ENCODE measurements at places on chromosomes 3 and 15.

DNA sequence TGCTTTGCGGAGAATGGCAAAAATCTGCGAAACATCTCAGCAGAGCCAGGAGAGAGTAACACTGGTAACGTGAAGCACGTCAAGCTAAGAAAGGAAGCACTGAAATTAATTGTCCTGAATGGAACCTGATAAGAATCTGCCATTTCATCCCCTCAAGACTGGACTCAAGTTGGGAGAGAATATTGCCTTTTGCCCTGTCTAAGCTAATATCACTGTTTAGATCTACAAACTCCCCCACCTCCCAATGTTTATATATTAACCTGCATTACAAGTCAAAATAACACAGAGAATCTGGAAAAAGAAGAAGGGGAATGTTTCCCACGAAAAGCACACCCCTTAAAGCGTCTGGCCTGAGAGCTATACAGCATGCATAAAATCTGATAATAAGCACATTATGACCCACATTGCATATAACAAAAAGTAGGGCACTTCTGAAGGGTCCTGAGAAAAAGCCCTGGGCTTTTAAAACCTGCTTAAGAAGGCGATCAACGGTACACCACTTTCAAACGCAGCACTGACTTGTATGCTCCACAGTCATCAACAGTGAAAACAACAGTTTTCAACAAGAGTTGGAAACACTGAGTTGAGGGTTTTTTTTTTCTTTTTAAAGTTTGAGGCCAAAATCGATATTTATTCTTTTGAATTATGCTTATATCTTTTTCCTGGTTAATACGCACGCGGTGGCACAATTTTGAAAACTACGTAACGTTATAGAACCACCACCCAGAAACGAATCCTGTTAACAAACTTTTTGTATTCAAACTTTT, 1.4 kb upstream of the KAT2B start:
- DNase-seq: no peak

DNA sequence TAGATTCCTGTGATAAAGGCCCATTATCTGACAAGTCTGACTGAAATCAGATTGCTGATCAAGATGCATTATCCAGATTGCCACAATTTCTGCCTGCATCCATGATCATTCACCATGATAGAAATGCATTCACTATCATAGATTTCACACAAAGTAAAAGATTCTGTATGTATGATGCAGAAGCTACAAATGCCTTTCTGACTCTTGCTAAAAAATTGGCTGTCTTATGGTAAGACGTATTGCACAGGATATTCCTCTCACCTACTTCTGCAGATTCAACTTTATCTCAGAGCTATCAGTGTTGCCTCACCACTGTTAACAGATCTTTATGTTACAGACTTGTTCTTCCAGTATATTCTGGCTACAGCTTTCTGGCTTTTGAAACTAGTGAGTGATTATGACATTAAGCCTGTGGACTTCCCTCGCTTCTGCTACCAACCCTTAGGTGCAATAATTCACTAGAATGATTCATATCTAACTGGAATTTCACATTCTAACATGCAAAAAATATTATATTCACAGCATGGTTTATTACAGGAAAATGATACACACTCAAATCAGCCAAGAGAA, 955.3 kb downstream of the EPHA3 start:
- no peak for DNase-seq

- no peak for DNase-seq
These were observed 18.5 kb downstream of the IGF1R start for GRCh38 chr15:98666841-98667240.

- DNase-seq: no peak
These were observed 307.8 kb upstream of the PROK2 start for GRCh38 chr3:72092778-72093177.

DNA sequence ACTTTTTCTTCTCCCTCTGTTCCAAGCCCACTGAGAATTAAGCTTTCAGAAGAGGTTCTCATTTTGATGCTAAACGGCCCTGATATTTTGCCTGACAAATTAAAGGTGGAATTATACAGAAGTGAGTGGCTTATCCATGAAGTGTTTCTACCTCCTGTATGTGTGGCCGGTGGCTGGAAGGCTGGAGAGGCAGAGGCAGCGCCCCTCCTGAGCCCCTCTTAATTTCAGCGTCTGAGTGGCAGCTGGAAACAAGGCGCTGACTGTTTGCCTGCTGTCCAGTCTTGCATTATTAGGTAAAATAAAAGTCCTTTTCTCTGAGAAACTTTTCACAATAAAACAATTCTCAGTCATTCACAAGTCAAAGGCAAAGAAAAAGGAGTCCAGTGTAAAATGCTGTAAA, 685.7 kb downstream of the MCTP2 start:
- DNase-seq: no peak

DNA sequence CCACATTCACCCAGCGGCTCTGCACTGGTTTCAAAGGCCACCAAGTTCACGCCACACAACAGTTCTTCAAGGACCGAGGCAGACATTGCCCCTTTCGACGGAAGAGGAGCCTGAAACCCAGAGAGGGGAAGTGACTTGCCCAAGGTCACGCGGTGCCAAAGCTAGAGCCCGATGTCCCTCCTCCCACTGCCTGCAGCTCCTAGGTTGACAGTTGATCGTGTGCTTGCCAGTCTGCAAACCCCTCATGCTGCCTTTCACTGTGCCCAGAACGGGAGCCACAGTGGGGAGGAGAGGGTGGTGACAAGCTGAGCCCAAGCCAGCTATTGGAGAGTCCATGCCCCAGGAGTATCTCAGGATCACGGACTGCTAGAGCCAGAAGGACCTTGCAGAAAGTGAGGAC, 230.9 kb downstream of the XXYLT1 start:
- DNase-seq: no peak

DNA sequence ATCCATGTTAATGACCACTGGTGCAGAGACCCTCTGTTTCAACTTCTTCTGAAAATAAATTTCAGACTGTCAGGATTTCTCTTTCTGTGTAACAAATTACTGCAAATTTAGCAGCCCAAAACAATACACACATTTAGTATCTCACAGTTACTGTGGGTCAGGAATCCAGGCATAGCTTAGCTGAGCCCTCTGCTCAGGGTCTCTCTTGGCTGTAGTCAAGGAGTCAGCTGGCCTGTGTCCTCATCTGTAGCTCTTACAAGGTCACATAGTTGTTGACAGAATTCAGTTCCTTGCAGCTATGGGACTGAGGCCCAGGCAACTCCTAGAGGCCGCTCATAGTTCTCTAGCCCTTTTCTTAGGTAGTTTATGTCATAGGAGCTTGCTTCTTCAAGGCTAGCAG, 51.9 kb downstream of the NKIRAS1 start:
- DNase-seq: no peak

DNA sequence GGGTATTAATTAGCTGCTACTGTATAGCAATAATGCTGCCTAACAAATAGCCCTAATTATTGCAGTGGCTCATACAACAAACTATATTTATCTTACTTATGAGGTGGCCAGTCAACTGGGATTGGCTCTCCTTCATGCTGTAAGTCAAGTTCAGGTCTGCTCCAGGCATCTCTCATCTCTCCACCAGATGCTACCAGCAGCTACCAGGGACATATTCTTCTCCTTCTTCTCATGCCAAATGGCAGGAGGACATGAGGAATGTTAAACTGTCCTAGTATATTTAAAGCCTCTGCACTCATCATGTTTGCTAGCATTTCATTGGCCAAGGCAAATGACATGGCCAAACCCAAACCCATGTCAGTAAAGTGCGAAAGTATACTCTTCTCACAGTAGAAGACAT, 17.3 kb downstream of the SV2B start:
- DNase-seq: no peak

- no peak for DNase-seq
These were observed 136.4 kb downstream of the MAGI1 start for GRCh38 chr3:65902304-65902793.

DNA sequence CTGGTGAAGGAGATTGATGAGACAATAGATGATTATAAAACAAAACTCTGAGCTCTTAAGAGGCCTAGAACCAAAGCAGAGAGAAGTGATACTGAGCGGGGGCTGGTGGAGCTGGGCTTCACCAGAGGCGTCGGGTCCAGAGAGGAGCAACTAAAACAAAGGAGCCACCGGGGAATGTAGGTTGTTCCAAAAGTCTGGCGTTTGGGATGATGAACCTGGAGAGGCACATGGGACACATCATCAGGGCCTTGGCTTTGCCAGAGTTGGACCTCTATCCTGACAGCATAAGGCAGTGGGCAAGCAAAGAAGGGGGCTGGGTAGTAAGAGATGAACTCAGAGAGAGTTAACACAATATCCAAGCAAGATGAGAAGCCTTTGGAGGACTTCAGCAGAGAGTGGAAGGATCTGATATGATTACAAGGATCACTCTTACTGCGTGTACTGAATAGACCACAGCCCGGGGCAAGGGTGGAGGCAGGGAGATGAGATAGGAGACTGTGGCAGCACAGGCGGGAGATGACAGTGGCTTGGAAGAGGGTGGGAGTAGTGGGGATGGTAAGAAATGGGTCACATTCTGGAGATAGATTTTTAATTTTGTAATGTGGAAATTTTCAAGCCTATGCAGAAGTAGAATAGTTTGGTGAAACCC, 36.0 kb upstream of the RASA2 start:
- no peak for DNase-seq

GRCh38 chr3:194584320-194584776, 48.9 kb downstream of the TMEM44 start:
- DNase-seq: no peak

- DNase-seq: no peak
These were observed 223.7 kb upstream of the NANOGP8 start for GRCh38 chr15:35308802-35309201.

DNA sequence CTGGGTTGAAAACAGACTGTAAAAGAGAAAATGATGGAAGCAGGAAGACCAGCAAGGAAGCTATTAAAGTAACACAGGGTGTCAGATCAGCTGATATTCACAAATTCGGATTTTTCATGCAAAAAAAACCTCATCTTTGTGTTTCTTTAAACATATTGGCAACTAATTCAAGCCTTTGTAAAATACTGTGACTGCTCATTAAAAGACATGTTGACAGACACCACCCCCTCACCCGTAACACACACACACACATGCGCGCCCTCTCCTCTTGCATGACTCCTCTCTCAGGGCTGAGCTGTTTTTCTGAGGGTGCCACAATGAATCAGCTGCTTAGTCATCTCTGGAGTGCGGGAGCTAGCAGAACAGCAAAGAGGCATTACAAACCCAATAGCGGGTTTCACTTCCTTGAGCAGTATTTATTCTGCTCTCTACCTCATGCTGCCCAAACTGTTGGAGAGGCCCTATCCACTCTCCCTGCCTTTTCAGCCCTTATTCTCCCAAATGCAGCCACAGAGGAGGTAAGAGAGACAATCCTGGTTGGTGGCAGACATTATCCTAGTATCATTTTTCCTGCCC, 35.8 kb upstream of the CCDC80 start:
- peak; percentile 81 for DNase-seq

DNA sequence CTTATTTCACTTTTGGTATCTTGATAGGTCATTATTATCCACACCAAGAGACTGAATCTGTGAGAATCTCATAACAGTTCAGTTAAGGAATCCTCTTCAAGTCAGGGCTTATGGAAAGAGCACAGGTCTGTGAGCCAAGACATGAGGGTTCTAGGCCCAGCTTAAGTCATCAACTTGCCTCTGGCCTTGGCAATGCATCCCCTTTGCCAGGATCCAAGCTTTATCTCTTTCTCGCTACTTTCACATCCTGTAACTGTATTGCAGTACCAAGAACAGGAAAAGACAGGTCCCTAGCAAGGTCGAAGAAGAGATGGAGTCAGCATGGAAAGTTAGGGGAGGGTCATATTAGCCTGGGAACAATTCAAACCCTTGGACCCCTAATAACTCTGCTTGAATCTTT, 13.5 kb upstream of the APOD start:
- no peak for DNase-seq

- DNase-seq: no peak
These were observed 93.0 kb upstream of the TSPAN3 start for GRCh38 chr15:77163781-77164384.

GRCh38 chr3:162052636-162053035, 556.0 kb downstream of the OTOL1 start:
- DNase-seq: no peak

DNA sequence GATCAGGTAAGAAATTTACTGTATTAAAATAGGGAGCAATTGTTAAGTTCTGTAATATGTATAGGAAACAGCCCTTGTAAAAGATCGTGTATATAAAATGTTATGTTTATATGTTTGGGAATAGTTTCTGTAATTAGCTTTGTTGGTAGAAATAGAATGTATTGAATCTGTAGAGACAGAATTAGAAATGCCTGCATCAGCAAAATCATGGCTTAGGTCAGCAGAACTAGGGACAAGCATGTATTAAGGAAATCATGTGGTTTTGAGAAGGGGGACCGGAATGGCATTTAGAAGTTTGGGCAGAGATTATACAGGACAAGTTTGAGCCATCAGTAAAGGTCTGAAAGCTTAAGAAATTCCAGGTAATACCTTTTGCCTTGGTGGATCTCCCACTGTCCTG, 177.9 kb downstream of the ERC2 start:
- DNase-seq: no peak

GRCh38 chr15:39624806-39625205, 43.9 kb downstream of the THBS1 start:
- peak; percentile 49 for DNase-seq

DNA sequence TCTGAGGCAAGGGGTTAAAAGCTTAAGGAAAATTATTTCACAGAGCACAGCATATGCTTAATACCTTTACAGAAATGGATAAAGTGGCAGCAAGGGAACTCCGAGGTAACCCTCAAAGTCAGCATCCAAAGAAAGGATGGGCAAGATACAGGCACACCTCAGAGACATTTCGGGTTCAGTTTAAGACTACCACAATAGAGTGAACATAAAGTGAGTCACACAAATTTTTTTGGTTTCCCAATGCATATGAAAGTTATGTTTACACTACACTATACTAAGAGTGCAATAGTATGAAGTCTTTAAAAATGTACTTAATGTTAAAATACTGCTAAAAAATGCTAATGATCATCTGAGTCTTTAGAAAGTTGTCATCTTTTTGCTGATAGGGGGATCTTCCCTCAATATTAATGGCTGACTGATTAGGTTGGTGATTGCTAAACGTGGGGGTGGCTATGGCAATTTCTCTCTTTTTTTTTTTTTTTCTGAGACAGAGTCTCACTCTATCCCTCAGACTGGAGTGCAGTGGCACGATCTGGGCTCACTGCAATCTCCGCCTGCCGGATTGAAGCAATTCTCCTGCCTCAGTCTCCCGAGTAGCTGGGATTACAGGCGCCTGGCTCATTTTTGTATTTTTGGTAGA, 10.0 kb downstream of the UBR1 start:
- no peak for DNase-seq

All from stimulated activated CD8-positive, alpha-beta memory T cell treated with anti-CD3 and anti-CD28 coated beads, Interleukin-15, amount 100 ng/mL, for 4 hours (primary cell).